Activated T-cell treated with anti-CD3 and anti-CD28 coated beads, Interleukin-2, amount 50 U/mL, for 72 hours (primary cell): ENCODE measurements at places on chromosomes 3 and 15. TPM values are rescaled to one million over a fixed set of nuclear protein-coding genes. Genes with fewer than 3 reads are reported as not detected.

DNA sequence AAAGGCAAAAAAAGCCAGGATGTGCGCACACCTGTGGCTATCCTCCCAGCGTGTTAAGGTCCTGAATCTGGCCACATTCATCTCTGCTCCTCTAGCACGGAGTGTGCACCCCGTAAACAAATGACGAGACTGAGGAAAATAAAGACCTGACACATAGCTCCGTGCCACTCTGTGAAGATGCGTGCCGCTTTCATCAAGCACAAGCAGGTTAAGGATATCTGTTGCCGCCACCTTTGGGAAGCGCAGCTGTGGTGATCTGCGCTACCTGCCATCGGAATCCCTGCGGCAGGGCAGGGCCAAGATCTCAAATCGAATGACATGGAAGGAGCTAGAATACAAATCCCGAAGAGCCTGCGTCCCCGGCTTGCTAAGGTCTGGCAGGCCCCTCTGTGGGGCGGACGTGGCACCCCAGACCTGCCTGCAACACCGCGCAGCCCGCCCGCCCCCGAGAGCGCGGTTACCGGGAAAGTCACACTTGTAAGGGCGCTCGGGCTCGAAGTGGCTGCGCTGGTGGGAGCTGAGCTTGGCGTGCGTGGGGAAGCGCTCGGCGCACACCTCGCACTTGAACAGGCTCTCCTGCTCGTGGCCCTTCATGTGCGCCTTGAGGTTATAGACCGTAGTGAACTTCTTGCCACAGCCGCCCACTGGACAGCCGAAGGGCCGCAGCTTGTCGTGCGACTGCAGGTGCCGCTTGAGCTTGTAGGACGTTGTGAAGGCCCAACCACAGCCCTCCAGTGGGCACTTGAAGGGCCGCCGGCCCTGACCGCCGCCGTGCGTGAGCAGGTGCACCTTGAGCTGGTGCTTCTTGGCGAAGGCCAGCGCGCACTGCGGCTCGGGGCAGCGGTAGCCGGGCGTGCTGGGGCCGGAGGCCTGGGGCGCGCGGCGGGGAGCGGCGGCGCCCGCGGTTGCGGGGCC lies 936 bp downstream of the ZXDC start:
- H3K4me3 ChIP-seq, result peak overlapping the region; percentile 61
- H3K27ac ChIP-seq, result peak overlapping the region; percentile 43
- H3K4me1 ChIP-seq, result peaks cover 40% of the 10 kb centered on the region
- DNase-seq, result peak; percentile 46
- peaks cover 16% of the 10 kb centered on the region for H3K36me3 ChIP-seq

- H3K36me3 ChIP-seq, result no peaks in the 10 kb centered on the region
- no peak overlapping the region for H3K27ac ChIP-seq
- peaks cover 45% of the 10 kb centered on the region for H3K27me3 ChIP-seq
- DNase-seq, result no peak
- H3K4me3 ChIP-seq, result peak overlapping the region; percentile 64
These were observed 15.0 kb downstream of the PTH1R start for GRCh38 chr3:46892285-46893145.

The CCR3 gene
- total RNA-seq, result not detected

The SPTBN5 gene
- 0.41 TPM for total RNA-seq

- H3K27me3 ChIP-seq, result no peaks in the 10 kb centered on the region
- no peaks in the 10 kb centered on the region for H3K36me3 ChIP-seq
- peaks cover 7% of the 10 kb centered on the region for H3K4me1 ChIP-seq
- no peak overlapping the region for H3K27ac ChIP-seq
- H3K4me3 ChIP-seq, result no peak overlapping the region
These were observed 35.7 kb upstream of the LCTL start for GRCh38 chr15:66601521-66601920.

DNA sequence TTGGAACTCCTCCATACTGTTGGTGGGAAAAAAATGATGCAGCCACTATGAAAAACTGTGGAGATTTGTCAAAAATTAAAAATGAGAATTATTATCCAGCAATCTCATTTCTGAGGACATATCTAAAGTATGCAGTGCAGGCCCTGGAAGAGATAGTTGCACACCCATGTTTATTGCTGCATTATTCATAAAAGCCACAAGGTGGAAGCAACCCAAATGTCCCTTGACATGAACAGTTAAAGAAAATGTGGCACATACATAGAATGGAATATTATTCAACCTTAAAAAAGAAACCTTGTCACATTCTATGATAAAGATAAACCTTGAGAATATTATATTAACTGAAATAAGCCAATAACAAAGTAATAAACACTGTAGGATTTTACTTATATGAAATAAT lies 80.9 kb upstream of the ARHGEF26 start:
- H3K4me3 ChIP-seq, result no peak overlapping the region
- H3K27ac ChIP-seq, result no peak overlapping the region
- H3K27me3 ChIP-seq, result peaks cover 19% of the 10 kb centered on the region
- H3K4me1 ChIP-seq, result no peaks in the 10 kb centered on the region
- H3K36me3 ChIP-seq, result no peaks in the 10 kb centered on the region

The ADCY5 gene
- not detected for total RNA-seq

The EXD1 gene
- total RNA-seq, result not detected

The MUC20 gene
- total RNA-seq, result 7.8 TPM
